Activated naive CD4-positive, alpha-beta T cell (primary cell): ENCODE measurements at places on chromosomes 1 and 21.

DNA sequence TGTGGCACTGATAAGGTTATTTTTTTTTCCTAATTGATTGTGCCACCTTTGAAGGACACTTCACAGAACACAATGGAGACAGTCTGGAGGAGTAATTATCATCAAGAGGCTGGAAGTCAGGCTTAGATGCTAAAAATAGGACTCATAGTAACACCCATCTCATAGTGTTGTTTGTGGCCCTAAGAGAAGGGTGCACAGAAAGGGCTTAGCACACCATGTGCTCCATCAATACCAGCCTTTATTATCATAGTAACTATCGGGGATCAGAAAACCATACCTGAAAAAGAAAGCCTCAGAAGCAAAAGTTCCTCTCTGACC is 11.9 kb downstream of the NIPAL3 start:
- no peak for DNase-seq

- no peak for DNase-seq
Observed at GRCh38 chr1:104028416-104029035, 278.8 kb downstream of the AMY1C start.

- DNase-seq = no peak
Observed at GRCh38 chr1:6969106-6969505, 183.9 kb downstream of the CAMTA1 start.

- no peak for DNase-seq
Observed at GRCh38 chr1:80801695-80802094, 999.0 kb upstream of the ADGRL2 start.

DNA sequence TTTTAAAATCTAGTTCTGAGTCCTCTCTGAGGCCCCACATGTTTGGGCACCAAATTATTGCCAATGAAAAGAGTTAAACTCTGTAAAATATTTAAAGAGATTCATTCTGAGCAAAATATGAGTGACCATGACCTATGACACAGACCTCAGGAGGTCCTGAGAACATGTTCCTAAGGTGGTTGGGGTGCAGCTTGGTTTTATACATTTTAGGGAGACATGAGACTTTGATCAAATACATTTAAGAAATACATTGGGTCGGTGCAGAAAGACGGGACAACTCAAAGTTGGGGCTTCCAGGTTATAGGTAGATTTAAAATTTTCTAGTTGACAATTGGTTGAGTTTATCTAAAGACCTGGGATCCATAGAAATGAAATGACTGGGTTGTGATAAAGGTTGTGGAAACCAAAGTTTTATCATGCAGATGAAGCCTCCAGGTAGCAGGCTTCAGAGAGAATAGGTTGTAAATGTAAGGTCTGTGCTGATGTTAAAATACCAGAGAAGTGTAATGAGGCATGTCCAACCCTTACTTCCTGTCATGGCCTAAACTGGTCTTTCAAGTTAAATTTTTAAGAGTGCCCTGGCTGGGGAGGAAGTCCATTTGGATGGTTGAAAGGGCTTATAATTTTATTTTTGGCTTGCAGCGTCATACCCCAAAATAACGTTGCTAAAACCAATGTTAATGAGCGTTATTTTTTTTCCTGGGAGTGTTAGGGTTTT is 274.9 kb downstream of the NUF2 start:
- DNase-seq = no peak

GRCh38 chr21:17343055-17343454 is 169.8 kb upstream of the CXADR start:
- DNase-seq = no peak

GRCh38 chr1:183480971-183481441 is 8.7 kb downstream of the SMG7 start:
- no peak for DNase-seq

- no peak for DNase-seq
Observed at GRCh38 chr21:46454634-46455390, 3.9 kb upstream of the DIP2A start.

GRCh38 chr1:63046539-63046938 is 262.6 kb downstream of the ATG4C start:
- DNase-seq = no peak

DNA sequence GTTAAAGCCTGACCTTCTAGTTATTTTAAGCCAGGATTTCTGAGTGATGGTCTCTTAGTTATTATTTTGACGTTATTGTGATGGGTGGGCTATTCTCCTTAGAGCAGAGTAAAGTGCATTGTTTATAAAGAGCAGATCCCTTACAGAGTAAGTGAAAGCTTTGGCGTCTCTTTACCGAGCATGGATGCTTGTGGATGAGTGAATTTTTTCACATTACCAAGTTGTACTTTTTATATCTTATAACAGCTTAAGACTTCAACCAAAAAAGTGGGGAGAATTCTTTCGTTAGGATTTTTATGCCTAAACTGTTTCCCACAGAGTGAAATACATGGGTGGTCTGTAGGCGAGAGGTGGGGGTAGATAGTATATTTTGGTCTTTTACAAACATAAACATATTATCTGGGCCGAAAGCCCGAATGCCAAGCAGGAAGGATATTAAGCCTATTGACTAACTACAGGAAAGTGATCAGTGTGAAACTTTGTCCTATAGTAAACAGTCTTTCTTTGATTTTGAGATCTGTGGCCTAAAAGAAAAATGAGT is 279.1 kb upstream of the C1orf105 start:
- no peak for DNase-seq

DNA sequence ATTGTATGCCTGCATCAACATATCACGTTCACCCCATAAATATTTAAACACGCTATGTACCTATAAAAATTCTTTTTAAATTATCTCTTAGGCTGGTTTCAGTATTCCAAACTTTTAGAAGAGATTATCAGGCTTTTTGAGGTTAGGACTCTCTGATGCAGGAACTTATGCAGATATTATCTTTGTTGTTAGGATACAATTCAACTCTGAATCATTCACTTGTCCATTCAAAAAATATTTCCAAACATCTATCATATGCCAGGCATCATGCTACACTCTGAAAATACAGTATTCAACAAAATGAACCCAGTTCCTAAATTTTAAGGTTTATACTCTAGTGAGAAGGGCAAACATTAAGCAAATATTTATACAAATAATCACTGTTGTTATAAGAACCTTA is 40.5 kb downstream of the ASH1L start:
- no peak for DNase-seq

- no peak for DNase-seq
Observed at GRCh38 chr1:26190373-26190987, at the start of gene CATSPER4. CATSPER4 (plus strand) TSS chr1:26190602; CDS start chr1:26190628, 26 bp downstream.

DNA sequence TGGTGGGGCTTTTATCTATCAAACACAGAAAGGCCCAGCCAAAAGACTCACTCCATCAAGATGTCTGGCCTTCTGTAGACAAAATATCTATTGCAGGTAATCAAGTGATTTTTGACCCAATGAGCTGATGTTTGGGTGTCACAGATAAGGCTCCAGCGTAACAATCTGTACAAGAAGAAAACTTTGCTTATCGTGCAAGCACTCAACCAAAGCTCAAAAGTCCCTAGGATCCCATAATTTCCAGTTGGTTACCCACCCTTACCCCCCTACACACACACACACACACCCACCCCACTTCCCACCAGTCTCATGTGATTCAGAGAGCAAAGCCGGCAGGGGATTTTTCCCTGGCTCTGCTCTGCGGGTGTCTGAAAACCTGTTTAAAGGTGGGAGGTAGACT is 5.8 kb downstream of the ITPKB start:
- no peak for DNase-seq

DNA sequence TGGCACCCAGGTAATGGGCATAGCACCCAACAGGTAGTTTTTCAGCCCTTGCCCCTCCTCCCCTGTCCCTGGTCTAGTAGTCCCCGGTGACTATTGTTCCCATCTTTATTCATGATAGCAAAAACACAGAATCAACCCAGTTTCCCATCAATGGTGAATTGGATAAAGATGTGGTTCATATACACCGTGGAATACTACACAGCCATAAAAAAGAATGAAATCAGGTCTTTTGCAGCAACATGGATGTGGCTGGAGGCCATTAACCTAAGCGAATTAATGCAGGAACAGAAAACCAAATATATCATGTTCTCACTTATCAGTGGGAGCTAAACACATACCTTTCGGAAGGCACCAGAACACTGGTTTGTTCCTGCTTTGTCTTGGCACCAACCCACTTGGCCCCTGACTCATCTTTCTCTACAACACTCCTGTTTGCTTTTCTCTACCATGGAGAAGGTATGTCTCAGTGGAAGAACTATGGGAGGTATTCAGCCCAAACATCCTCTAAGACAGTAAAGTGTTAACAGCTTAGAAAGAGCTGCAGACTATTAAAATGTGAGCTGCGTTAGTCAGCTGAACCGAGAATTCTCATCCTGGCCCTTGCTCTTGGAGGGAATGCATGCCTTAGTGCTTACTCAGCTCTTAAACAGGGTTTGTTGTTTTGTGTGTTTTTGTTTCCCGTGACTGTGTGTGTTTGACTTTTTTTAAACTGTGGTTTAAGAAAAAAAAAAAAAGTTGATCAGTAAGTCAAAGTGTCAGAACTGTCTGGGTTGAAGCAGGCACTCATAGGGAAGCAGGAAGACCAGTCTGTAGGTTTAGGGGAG is 203.0 kb downstream of the TOMM20 start:
- DNase-seq = no peak

DNA sequence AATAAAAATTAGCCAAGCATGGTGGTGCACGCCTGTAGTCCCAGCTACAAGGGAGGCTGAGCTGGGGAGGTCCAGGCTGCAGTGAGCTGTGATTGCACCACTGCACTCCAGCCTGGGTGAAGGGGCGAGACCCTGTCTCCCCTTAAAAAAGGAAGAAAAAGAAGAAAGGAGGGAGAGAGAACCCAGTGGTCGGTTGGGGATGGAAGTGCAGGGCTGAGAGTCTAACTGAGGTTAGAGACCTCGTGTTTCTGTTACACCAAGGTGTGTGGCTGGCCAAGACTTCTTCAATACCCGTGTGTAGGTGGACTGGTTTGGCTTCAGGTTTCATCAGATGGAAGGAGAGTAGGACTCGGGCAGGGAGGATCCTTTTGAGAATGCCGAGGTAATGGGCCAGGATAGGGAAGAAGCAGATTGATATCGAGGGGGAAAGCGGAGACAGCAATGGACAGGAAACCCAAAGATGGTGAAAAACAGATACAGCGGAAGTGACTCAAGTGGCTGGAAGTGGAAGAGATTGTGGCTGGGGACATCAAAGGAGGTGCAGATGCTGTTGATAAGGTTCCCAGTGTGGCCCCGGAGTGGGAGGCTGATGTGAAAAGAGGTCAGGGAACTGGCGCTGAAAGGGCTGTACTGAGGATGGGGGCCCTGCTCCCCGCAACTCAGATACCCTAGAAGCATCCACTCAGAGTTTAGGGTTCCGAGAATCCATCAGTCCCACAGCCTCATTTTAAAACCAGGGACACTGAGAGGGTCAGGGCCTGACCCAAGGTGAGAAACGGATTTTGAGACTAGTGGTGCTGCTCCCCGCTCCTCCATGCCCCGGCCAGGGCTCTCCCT is 681 bp upstream of the UBXN10 start:
- peak; percentile 14 for DNase-seq

DNA sequence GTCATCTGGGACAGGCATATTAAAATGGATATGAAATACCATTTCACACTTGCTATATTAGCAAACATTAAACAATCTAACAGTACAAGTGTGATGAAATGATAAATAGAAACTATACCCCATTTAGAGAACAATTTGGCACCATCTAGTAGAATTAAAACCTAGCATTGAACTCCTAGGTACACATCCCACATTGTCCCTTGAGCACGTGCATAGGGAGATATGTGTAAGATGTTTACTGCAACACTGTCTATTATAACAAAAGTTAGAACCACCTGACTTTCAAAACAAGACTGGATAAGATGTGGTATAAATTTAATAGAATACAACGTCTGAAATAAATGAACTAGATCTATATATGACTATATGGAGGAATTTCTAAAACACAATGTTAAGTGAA is 3.8 kb downstream of the SLC22A15 start:
- no peak for DNase-seq

DNA sequence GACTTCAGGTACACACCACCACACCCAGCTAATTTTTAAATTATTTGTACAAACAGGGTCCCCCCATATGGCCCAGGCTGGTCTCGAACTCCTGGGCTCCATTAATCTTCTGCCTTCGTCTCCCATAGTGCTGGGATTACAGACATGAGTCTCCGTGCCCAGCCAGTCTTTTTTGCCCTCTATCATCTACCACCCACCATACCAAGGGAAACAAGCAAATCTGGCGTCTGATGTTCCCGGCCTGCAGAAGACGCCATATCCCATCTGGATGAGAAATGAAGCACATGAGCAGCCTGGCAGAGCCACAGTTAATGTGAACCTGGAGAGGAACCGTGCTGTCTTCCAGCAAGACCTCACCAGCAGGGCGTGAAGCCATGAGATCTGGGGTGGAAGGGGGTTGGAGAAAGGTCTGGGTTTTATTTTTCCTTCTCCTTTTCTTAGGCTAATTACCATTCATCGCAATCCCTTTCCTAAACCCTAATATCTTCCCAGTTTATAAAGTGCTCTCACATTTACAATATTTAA is 1.8 kb upstream of the PRELP start:
- no peak for DNase-seq

- DNase-seq = no peak
Observed at GRCh38 chr21:43188181-43188580, 19.4 kb downstream of the CRYAA start.

DNA sequence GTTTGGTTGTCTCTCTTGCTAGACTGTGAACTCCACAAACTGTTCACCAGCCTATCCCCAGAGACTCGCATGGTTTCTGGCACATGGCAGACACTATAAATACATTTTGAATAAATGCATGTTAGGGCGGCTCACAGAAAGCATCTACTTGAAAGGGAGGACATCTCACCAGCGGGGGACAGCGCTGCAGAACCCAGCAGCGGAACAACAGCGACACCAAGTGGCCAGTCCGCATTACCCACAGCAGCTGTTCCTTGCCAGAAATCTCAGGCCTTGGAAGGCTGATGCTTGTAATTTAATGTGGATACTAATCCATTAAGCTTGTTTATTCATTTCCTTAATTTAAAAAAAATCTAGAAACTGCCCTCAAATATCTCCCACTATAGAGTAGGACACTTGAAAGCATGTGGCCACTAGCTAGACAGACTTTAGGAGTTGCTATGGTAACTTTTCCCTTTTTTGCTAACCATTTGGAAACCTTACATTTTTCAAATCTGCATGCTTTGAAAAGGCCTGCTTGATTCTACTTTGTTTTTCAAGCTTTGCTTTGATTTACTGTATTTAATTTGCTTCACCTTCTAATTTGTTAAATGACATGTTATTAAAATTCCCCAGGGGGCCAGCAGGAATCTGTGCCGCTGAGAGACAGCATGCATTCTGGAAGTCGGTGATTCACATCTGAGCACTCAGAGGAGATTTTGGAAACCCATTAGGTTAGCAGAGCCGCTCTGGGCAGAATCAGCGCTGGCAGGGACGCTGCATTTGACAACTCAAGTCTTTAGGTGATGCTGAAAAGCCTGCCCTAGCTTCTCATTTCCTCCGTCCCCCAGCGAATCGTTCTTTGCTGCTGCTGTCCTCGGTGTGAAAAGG is 63.5 kb upstream of the SSX2IP start:
- DNase-seq = peak; percentile 62

DNA sequence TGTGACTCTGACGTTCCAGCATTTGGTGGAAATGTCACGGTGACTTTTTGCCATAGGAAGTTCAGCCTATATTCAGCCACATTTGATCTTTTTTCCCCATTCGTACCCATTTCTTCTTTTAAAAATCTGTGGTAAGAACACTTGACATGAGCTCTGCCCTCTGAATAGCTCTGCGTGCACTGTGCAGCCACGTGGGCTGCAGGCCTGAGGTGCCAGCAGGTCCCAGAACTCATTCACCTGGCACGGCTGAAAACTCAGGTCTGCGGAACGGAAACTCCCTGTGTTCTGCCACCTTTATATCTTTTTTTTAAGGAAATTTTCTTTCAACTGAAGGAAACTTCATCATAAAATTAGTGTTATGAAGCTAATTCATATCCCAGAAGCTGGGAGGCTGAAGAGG is 28.6 kb downstream of the CEP104 start:
- no peak for DNase-seq
